Stimulated activated CD4-positive, alpha-beta T cell treated with anti-CD3 and anti-CD28 coated beads, Interleukin-1b, Interleukin-23, amount 100 ng/mL, for 4 hours (primary cell): ENCODE measurements at places on chromosomes 13 and 19.

DNA sequence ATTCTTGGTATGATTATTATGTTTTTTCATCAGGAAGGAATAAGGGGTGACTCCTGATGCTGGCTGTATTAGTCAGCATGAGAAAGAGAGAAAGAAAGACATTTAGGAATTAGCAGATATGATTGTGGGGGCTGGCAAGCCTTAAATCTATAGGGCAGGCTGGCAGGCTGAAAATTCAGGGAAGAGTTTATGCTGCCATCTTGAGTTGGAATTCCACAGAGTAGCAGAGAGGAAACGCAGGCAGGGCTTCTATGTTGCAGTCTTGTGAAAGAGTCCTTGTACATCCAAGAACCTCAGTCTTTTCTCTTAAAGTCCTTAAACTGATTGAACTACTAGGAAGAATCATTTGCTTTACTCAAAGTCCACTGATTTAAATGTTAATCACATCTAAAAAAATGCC, 262.7 kb upstream of the SLC10A2 start:
- no peak for DNase-seq

- no peak for DNase-seq
These were observed 1579.8 kb downstream of the PCDH9 start for GRCh38 chr13:65650321-65650720.

GRCh38 chr13:46372071-46372470, 15.0 kb downstream of the RUBCNL start:
- DNase-seq, result no peak

- no peak for DNase-seq
These were observed 58.7 kb upstream of the USE1 start for GRCh38 chr19:17156296-17156946.

- no peak for DNase-seq
These were observed 832.0 kb upstream of the SLITRK5 start for GRCh38 chr13:86839221-86839620.

- DNase-seq, result no peak
These were observed 274.7 kb downstream of the FGF14 start for GRCh38 chr13:102127153-102127552.
